ENCODE measurements at places on chromosomes 2 and 18.

- DNase-seq: no peak
Measured at GRCh38 chr2:187865025-187865424, 310.8 kb upstream of the TFPI start.

- DNase-seq: no peak
Measured at GRCh38 chr18:8507361-8507760, 101.9 kb upstream of the RAB12 start.

GRCh38 chr18:50734342-50734741 lies 85.5 kb downstream of the MRO start:
- DNase-seq: no peak

- peak; percentile 100 for DNase-seq
Measured at GRCh38 chr18:11981192-11981542, at the start of gene IMPA2. TSS of gene IMPA2 (plus strand) at chr18:11981507. CDS start at chr18:11981670, 163 bp downstream.

- DNase-seq: no peak
Measured at GRCh38 chr18:75041586-75041985, 167.4 kb downstream of the PTGR3 start.

- no peak for DNase-seq
Measured at GRCh38 chr18:28504066-28504465, 327.1 kb upstream of the CDH2 start.

DNA sequence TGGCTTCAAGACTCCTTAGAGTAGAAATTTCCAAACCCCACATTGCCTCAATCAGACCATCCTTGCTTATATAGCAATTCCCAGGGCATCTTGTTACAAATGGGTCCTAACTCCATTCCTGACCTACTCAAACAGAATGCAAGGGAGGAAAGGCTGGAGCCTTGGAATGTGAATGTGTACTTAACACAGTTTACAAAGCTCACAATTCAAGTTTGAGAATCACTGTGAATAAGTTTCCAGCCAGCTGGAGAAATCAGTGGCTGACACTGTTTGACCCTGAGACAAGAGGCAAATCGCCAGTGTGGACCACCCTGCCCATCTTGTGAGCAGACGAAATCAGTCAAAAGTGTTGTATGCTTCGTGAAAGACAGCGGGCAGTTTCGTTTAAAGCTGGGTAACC lies 65.5 kb downstream of the SOWAHC start:
- no peak for DNase-seq

DNA sequence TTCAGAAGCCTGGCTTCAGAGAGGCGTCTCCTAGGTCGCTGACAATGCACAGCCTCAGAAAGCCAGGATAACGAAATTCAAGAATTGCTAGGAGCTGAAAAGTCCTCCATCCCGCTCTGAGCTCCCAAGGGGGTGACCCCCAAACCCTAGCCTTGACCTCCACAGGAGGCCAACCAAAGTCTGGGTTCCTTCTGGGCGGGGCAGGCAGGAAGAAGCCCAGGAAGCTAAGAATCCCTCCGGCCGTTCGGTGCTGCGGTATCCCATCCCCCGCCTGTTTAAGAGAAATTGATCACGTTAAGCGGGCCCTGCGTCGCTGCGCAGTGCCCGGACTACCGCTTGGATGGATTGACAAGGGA lies 2.5 kb upstream of the OSR1 start:
- DNase-seq: no peak

DNA sequence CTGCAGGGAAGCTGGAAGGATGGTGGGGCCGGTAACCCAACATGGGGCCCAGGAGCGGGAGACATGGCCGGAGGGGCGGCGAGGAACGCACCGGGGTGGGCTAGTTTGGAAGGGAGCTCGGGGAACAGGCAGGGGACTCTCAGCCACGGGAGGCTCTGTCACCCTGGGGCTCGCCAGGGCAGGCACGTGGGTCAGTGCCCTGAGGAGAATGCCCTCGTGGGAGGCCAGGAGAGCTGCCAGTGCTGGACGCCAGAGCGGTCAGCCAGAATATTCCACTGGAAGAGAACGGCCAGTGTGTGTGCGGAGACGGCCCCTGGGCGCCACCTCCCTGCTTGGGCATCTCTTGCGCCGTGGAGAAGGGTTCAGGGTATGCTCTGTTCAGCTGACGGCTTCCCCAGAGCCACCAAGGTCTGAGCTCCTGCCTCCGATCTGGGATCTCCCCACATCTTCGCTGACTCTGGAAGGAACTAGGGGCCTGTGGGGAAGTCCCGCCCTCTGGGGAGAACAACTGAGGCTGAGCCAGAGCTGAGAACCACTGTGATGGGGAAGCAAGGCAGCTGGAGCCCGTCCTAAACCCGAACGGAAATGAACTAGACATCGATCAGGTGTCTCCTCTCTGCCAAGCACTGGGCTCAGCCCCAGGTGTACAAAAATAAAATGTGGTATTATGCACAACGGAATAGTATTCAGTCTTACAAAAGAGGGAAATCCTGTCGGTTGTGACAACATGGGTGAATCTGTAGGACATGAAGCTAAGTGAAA lies 49.3 kb downstream of the TNP1 start:
- DNase-seq: no peak

- DNase-seq: no peak
Measured at GRCh38 chr2:85846411-85846810, 42.4 kb downstream of the ST3GAL5 start.

GRCh38 chr2:189982780-189983394 lies 79.6 kb downstream of the MSTN start:
- DNase-seq: peak; percentile 20

- no peak for DNase-seq
Measured at GRCh38 chr18:9494778-9495331, 19.5 kb downstream of the RALBP1 start.

DNA sequence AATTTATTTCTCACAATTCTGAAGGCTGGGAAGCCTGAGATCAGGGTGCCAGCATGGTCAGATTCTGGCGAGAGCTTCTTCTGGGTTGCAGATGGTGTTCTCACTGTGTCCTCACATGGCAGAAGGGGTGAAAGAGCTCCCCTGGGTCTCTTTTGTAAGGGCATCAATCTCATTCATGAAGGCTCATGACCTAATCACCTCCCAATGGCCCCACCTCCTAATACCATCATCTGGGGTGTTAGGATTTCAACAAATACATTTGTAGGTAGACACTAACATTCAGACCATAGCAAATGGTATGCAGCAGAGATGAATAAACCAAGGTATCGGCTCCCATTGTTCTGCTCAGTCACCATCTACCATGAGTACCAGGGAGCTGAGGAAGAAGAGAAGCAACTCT lies 32.7 kb downstream of the YPEL5 start:
- DNase-seq: no peak

DNA sequence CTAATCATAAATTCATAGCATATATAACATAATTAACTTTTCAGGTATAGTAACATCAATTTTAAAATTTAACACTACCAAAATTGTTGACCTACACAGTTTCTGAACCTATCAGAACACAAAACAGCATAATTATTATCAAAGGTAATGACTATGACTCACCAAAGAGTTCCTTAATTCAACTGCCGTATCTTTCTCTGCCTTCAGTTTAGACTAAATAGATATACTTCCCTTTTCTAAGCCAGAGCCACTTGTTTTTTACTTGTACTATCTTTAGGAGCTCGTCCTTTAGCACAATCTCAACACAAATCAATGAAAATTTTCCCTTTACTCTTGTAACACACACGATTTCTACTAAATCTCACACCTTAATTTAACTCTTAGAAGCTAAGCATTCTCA lies 54.4 kb downstream of the CCDC88A start:
- DNase-seq: no peak

- no peak for DNase-seq
Measured at GRCh38 chr2:174145827-174146226, 102.5 kb downstream of the OLA1 start.

DNA sequence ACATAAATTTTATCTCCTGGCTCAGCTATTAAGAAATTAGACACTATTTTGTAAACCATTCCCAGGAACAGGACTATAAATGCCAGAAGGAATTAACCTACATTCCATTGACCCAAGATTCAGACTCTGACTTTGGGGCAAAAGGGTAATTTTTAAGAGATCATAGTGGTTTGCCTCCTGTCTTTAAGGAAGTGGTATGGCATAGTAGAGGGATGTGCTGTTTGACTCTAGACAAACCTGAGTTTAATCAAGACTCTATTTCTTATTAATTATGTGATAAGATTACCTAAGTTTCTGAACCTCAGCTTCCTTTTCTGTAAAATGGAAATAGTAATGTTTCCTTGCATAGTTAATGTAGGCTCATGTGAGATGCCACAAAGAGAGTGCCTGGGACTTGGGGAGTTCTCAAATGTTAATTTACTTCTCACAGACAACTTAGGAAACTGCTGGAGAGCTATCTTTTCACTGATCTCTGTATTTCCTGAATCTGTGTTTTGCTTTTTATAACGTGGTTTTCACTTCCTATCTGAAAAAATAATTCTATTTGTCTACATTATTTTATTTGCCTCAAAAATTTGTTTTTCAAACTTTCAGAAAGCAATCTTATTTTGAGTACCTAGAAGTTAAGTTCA lies 11.9 kb upstream of the SLC40A1 start:
- DNase-seq: no peak

GRCh38 chr2:223273995-223274394 lies 222.0 kb downstream of the KCNE4 start:
- no peak for DNase-seq

- no peak for DNase-seq
Measured at GRCh38 chr18:13834496-13835015, 10.6 kb downstream of the MC5R start.

GRCh38 chr2:11822746-11823451 lies 76.5 kb downstream of the LPIN1 start:
- no peak for DNase-seq

GRCh38 chr2:25651066-25651465 lies 22.3 kb downstream of the DTNB start:
- no peak for DNase-seq

DNA sequence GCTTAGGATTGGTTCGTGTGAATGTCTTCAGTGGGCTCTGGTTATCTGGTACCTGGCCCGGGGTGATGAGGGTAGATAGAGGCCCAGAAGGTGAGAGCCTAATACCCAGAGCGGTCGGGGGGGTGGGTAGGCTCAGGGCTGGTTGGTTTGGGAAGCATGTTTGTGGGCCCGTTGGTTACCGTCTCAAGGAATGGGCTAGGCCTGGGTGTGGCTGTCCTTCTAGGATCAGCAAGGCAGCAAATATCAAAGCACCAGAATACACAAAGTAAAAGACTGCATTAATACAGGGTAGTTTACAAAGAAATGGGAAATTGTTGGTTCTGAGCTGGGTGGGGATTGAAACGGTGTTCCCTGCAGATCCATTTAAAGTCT lies 6.0 kb upstream of the IL1R2 start:
- no peak for DNase-seq

DNA sequence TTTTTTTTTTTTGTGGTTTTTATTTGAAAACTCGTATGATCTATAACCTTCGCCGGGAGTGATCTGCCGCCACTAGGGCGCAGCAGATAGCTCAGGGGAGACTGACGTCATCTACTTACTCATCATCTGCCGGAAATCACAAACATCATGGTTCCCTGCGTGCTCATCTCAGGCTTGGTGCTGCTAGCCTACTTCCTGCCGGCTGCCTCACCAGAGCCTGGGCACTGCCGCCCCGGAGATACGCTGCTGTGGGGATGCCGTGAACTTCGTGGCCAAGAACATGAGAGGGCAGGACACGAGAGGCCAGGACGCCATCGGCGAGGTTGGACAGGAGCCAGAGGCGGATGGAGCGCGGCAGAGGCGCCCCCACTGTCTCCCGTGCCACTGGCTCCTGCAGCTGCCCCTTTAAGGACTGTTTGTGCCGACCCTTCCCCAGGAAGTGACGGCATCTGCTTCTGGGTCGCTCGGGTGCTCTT lies 68.8 kb downstream of the DOK6 start:
- peak; percentile 68 for DNase-seq

- no peak for DNase-seq
Measured at GRCh38 chr2:22110244-22110651, 986.5 kb downstream of the TDRD15 start.

- no peak for DNase-seq
Measured at GRCh38 chr2:25089605-25090315, 47.9 kb downstream of the EFR3B start.

GRCh38 chr2:107384422-107384821 lies 442.3 kb upstream of the RGPD4 start:
- DNase-seq: no peak

DNA sequence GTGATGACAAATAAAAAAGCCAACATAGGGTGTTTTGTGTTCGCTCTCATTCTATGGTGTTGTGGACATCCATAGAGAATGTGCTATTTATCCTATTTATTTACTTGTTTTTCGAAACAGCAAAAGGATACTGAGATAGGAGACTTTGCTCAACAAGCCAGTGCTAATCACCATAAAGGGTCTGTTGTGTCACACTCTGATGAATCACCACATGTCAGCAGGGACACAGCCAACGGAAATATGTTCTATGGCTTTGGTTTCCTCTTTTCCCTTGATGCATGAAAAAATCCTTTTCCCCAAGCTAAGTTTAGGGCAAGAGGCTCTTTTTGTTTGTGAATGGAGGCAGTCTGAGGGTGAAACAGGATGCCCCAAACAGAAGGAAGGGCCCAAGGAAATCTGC lies 154.3 kb downstream of the RNF152 start:
- DNase-seq: no peak

- no peak for DNase-seq
Measured at GRCh38 chr2:33336036-33336625, 140.3 kb upstream of the RASGRP3 start.

- DNase-seq: peak; percentile 68
Measured at GRCh38 chr2:199488772-199489400, 31.1 kb upstream of the SATB2 start.

GRCh38 chr2:118850168-118850900 lies 2.9 kb upstream of the EN1 start:
- no peak for DNase-seq

- no peak for DNase-seq
Measured at GRCh38 chr2:9467687-9468086, 6.7 kb upstream of the IAH1 start.

DNA sequence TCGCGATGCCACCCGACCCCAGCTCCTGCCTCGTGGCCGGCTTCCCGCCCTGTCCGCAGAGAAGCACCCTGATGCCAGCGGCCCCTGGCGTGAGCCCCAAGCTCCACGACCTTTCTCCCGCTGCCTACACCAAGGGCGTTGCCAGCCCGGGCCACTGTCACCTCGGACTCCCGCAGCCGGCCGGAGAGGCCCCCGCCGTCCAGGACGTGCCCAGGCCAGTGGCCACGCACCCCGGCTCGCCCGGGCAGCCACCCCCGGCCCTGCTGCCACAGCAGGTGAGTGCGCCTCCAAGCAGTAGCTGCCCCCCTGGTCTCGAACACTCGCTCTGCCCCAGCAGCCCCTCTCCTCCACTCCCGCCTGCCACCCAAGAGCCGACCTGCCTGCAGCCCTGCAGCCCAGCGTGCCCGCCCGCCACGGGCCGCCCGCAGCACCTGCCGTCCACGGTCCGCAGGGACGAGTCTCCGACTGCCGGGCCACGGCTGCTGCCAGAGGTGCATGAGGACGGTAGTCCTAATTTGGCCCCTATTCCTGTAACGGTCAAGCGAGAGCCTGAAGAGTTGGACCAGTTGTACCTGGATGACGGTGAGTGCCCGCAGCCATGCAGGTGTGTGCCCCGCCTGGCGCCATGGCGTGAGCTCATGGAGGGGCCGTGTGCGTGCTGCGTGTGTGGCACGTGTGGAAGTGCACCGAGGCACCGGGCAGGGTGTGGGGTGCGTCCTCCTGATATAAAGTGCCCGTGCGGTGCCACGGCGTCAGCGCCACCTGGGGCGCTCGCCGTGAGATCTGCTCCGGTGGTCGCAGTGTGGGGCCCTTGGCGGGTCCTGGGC lies 90.8 kb downstream of the NFATC1 start:
- DNase-seq: no peak

GRCh38 chr2:134272806-134273205 lies 18.9 kb downstream of the MGAT5 start:
- DNase-seq: no peak

GRCh38 chr2:59933948-59934347 lies 619.5 kb downstream of the BCL11A start:
- no peak for DNase-seq

All from D341Med (cell line).